ENCODE measurements at places on chromosomes 4 and X.

- DNase-seq: no peak
Observed at GRCh38 chr4:153450544-153450917, 15.6 kb upstream of the TMEM131L start.

DNA sequence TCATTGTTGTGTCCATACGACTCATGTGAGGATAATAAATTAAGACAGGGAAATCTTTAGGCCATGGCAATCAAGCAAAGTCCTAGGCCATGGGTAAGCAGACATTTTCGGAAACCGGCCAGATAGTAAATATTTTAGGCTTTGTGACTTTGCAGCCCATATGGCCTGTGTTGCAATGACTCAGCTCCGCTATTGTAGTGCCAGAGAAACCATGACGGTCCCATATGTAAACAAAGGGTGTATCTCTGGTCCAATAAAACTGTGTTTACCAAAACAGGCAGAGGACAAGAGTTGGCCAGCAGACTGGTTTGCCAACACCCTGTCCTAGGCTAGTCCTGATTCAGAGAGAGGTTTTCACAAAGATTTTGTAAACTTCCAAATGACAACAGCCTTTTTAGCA, 5.0 kb downstream of the FAM114A1 start:
- DNase-seq: no peak

GRCh38 chr4:122762520-122762919, 30.0 kb downstream of the BBS12 start:
- no peak for DNase-seq

DNA sequence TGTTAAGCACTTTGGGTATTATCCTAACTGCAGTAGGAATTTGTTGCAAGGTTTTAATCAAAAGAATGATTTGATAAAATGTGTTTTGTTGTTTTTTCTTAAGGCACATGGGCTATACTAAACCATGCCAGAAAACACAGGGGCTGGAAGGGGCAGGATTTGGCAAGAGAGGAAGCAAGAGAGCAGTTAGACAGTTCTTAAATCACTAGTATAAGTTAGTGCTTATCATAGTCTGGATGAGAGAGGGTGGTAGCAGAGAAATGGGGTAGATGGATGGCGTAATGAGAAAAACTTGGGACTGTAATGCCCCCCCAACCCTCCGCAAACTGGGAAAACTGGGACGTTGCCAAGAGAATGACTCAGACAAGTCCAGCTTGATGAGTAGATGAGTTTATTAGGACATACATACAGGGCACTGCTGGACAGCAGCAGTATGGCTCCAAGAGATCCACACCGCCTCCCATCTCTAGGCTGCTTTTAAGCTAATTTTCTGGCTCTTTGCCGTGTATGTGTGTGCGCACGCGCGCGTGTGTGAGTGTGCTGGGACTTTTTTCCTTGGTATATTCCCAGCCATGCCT, 151.5 kb downstream of the PDLIM5 start:
- DNase-seq: no peak

DNA sequence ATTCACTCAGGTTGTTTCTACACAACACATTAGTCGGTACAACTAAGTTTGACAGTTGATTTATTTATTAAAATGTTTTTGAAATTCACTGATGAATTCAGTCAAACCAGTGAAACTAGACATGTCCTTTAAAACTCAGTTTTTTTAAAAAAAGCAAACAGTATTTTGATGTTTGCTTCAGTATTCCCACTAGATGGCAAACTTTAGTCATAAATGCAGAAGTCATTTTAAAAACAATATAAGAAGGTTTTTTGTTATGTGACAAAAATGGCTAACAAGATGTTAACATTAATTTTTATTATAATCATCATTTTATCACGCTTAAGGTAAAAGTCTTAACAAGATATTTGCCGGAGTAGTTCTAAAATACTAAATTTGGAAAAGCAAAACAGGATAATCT, 1337.8 kb upstream of the DIAPH2 start:
- no peak for DNase-seq

DNA sequence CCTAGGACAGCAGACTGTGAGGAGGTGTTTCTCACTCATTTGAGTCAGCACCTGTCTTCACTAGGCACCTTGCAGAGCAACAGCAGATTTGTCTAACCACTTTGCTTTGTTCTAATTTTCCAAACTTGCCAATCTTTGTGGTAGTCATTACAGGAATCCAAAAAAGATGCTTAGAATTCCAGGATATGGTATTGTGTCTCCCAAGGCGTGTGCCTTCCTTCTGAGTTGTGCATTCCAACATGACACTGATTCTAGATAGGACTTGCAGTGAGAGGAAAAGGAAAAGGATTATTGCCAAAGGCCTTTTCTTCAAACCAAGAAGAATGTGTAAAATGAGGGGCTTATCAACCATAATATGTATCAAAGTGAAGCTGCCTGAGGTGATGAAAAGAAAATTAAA, 126.2 kb downstream of the MAPK10 start:
- DNase-seq: no peak

GRCh38 chr4:13430834-13431568, 53.1 kb downstream of the RAB28 start:
- DNase-seq: no peak

GRCh38 chrX:68420559-68420958, 12.7 kb downstream of the OPHN1 start:
- no peak for DNase-seq

DNA sequence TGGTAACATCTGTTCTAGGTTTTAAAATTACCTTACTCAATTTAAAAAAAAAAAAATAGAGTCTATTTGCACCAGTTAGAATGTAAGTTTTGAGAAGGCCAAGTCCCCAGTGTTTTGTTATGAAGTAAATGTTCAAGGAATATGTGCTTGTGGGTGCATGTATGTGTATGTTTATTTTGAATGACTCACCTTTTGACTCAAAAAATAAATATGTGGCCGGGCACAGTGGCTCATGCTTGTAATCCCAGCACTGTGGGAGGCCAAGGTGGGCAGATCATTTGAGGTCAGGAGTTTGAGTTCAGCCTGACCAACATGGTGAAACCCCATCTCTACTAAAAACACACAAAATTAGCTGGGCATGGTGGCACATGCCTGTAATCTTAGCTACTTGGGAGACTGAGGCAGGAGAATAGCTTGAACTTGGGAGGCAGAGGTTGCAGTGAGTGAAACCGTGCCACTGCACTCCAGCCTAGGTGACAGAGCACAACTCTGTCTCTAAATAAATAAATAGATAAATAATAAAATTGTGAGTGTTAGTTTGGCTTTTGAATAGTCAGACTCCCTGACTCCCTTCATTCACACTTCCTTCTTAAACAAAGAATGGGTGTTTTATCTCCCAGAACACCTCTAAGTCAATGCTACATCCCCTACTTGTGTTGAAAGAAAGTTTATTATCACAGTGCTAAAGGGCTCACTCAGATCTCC, 511.3 kb upstream of the PCDH7 start:
- no peak for DNase-seq

GRCh38 chrX:26442340-26442739, 226.4 kb downstream of the MAGEB5 start:
- DNase-seq: no peak

DNA sequence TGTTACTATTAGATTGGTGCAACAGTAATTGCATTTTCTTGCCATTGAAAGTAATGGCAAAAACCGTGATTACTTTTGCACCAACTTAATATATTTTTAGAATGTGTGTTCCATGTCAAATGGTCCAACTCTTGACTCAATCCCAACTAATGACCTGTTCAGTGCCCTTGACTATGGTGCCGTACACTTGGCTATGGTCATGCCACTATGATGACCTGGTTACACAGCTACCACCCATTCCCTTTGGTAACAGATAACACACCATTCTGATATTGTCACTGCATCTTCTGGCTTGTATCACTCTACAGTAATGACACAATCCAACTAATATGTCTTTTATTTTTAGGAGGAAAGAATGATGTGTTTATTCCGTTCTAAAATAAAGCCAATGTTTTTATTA, 469.4 kb downstream of the DMD start:
- no peak for DNase-seq

DNA sequence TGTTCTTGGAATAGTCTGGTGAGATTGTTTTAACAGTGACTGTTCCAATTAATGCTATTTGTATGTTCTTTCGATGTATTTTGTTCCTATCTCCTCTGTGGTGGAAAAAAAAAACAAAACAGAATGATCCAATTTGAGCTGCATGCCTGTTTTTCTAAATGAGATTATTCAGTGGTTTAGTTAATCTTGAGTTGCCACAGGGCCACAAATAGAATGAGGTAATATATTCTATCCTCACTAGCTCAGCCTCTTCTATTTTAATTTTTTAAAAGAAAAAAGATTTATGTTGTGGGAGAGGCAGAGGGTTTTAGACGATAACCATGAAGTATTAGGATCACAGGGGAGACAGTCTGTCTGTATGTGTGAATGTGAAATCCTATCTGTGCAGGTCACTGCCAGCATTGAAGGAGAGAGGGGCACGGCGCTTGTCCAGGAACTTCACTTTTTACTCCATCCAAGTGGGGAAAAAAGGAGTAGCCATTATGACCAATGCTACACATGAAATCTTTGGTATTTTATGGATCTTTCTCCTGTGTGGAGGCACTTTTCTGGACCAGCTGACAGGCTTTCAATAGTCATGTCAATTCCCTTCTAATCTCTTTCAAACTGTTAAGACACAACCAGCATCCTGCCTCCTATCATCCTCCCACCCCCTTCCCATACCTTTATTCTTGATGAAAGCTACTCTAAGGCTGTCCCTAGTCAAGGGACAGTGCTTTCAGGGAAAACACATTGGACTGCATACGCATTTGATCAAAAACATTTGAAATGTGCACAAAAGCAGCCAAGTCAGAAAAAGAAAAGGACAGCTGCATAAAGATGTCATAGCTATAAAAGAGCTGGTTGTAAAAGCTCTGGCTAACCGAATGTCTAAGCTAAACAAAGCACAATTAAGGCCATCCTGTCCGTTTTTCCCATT, 1063.8 kb upstream of the INTU start:
- DNase-seq: no peak

- DNase-seq: no peak
Observed at GRCh38 chrX:153438532-153438931, 7.3 kb downstream of the TREX2 start.

Data from amygdala (tissue), 56 donors.